ENCODE measurements at places on chromosomes 3 and 15.
A peak's percentile ranks its signal among the peaks of the same experiment; 100 is the strongest.

GRCh38 chr3:192038726-192039125 lies 577.8 kb downstream of the PYDC2 start:
- no peak for DNase-seq

- no peak for DNase-seq
These were observed 90.6 kb downstream of the ZNF621 start for GRCh38 chr3:40615110-40615915.

DNA sequence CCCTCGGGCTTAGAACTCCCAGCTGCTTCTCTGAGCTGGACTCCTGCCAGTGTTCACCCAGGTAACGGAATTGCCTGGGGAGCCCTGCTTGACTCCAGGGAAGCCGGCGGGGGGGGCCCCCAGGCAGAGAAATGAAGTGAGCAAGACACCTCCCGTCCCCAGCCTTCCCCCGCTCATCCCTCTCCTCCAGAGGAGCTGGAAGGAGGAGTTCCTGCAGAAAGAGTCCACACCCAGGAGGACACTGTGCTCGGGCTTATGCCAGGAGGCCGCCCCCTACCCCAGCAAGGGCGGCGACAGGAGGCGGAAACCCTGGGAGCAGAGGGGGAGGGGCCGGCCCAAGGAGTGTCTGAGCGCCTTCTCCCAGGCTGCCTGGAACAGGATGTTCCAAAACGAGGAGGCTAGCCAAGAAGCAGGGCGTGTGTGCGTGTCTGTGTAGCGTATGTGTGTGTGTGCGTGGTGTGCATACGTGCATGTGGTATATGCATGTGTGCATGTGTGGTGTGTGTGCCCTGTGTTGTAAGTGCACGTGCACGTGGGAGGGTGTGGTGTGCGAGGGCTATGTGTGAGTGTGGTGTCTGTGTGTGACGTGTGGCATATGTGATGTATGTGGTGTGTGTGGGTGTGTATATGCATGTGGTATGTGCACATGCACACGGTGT lies 511.3 kb downstream of the SHQ1 start:
- peak; percentile 9 for DNase-seq

GRCh38 chr3:123054109-123054778 lies 12.6 kb upstream of the PDIA5 start:
- DNase-seq: no peak

GRCh38 chr3:15815696-15816095 lies 17.9 kb upstream of the ANKRD28 start:
- no peak for DNase-seq

GRCh38 chr3:61933798-61934504 lies 372.6 kb downstream of the PTPRG start:
- DNase-seq: no peak

DNA sequence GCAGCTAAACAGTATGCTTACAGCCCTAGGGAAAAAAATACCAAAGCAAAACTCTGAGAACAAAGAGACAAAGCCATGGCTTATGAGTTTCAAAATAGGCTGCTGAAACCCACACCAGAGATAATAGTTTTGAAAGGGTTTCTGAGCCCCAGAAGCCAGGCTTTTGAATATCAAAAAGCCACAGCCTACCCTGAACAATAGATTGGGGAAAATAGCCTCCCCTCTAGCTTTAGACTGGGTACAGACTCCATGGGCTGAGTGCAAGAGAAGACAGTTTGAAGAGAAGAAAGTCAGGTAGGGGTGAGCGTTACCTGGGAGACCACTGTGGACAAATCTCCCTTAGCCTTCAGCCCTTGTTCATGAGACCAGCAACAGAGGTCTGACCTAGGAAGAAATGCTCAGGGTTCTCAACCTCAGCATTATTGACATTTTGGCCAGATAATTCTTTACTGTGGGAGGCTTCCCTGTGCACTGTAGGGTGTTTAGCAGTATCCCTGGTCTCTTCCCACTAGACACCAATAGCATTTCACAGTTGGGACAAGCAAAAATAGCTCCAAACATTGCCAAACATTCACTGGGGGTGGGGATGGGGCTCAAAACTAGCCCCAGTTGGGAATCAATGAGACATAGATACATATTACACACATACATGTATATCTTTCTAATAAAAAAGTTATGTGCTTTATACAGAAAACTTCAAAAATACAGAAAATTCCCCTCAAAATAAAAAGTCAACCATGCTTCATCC lies 11.6 kb upstream of the TAFA4 start:
- no peak for DNase-seq

DNA sequence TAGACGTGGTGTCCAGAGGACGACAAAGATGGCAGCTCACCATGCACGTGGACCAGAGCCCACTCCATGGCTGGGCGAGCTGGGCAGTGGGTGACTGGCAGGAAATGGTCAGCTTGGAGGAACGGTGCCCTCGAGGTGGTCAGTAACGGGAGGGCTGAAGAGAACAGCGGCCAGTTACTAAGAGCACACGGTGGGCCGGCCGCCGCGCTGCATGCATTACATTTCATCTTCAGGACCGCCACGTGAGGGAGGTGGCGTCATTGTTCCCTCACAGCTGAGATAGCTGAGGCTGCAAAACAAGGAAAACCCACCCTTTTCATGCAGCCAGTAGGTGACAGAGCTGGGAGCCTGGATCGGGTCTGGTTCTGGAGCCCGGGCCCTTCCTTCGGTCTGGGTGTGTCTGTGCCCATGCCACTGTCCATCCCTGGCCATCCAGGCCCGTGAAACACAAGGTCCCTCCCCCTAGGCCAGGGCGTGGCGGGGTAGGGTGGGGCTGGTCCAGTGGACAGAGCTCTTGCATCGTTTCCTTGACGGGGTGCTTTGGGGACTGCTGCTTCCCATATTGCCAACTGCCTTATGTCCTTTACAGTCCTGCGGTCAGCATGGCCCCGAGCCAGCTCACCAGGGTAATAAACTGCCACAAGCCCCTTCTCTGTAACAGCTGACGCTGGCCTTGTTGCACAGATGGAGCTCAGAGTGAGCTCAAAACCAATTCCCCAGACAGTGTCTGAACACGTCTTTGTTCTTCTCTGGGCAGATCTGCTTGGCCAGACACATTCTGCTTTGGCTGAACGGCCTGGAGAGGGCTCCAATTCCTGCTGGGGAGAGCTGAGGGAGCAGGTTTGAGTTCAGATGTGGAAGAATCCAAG lies 51.8 kb downstream of the RGMA start:
- peak; percentile 23 for DNase-seq

DNA sequence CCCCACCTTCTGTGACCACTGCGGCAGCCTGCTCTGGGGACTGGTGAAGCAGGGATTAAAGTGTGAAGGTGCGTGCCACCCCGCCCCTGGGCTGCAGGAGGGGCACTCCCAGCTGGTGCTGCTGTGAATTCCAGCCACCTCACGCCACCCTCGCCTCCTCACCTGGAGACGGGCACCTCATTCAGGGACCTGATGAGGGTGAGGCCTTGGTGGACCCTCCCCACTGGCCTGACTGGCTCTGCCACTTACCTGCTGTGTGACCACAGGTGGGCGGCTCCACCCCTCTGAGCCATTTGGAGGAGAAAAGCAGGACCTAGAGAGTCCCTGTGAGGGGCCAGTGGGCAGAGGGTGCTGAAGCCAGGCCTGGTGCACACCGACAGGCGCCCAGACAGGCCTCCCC lies 22.5 kb downstream of the PRKCD start:
- DNase-seq: no peak

- no peak for DNase-seq
These were observed 5.1 kb downstream of the ACAA1 start for GRCh38 chr3:38131621-38132369.

DNA sequence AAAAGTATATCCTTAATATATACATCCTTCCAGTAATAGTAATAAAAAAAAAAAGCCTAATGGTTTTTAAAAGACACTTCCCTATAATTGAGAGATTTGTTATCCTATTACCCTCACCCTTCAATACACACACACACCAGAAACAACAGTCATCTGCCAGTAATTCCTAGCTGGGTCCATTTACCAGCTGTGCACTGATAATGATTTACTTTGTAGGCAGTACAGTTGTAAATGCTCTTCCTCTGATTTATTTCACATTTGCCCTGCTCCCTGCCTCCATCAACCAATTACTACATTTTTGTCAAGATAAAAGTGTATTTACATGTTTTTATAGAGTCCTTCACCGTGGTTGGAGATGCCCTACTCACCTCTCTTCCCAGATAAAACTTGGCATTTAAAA lies 12.4 kb downstream of the TPM1 start:
- DNase-seq: no peak

GRCh38 chr3:184914628-184915027 lies 102.7 kb downstream of the VPS8 start:
- no peak for DNase-seq

DNA sequence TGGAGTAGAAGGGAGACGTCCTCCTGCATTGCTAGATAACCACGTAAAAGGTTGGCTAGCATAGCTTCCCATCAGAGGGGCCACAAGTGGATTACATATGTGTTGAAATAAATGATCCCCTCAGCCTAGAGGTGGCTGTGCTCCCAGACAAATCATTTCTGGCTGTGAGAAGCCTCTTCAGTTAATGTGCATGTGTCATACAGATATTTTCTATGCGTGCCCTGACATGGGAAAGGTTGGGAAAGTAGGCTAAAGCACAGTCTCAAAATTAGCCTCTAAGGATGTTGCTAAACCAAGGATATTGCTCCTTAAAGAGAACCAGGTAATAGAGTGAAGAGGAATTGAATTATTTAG lies 17.8 kb downstream of the USP3 start:
- DNase-seq: peak; percentile 29

DNA sequence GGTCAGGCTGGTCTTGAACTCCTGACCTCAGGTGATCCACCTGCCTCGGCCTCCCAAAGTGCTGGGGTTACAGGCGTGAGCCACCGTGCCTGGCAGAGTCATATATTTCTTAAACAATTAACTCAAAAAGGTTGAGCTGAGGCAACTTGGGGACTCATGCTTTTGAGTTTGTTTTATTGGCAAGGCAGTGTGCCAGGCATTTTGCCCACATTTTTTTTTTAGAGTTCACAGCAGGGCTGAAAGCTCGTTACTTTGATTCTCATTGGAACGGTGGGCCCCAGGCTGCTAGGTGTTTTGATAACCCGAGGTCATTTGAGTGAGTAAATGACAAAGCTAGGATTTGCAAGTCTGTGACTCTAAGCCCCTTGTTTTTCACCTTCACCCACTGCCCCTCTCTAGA lies 76.2 kb downstream of the CCK start:
- no peak for DNase-seq

DNA sequence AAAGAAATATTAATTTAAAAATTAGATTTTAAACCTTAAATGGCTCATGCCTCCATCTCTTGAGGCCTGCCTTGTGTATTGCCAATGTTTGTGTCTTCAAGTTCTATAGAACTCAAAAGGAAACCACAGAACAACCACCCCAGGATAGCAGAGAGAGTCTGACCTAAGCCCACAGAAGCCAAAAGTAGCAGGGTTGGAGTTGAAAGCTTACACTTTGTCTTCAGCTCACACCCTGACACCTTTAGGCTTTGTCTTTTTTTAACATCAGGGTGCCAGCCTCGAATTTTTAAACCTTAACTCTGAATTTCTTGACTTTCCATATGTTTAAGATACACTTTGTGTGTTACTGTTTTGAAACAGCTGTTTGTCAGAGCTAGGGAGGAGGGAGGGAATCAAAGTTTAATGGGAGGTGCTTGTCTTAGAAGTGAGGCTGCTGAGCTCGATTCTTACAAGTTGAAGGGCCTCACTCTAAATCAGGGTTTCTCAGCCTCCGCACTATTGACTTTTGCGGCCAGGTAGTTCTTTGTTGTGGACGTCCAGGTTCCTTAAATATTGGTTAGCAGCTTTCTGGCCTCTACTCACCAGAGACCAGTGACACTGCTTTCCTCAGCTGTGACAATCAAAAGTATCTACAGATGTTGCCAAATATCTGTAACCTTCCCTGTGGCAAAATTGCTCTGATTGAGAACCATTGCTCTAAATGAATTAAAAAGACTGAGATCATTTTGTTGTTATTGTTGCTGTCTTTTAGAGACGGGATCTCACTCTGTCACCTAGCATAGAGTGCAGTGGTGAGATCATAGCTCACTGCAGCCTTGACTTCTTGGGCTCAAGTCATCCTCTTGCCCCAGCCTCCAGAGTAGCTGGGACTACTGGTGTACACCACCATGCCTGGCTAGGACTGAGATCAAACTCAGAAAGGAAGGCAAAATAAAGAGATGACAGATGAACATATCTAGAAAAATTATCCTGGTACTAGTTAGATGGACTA lies 139.2 kb upstream of the EOMES start:
- DNase-seq: no peak

GRCh38 chr3:22175947-22176346 lies 424.9 kb upstream of the ZNF385D start:
- peak; percentile 8 for DNase-seq

- no peak for DNase-seq
These were observed 6.3 kb downstream of the CSK start for GRCh38 chr15:74788042-74788682.

DNA sequence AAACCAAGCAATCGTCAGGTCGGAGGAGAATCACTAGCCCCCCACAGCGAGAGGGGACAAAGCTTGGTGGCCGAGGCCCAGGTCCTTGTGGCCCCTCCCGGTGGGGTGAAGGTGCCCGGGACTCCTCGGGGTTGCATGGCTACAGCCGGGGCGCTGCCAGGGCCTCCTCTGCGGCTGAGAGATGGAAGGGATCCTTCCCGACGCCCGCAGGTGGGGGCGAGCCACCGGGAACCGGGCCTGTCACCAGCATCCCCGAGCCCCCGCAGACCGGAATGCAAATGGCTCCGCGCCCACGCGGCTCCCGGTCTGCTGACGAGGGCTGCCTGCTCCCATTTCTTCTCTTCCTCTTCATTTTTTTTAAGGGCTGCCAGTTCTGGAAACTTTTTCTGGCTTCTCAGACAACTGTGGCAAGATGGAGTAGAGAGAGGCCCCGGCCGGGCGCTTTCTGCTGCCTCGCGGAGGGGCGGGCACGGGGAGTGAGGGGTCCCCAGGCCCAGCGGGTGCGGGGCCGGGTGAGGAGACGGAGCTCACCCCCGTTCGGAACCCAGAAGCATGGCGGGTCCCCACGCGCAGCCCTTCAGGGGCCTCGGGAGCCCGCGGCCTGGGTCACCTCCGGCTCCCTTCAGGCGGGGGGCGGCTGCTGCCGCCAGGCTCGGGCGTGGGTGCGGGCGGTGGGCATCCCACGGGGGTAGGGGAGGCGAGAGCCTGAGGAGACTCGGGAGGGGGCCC lies 27.5 kb downstream of the MELTF start:
- DNase-seq: no peak

Data from NCI-H446 (cell line).